ENCODE measurements at places on chromosomes 3 and 15. TPM values are rescaled to one million over a fixed set of nuclear protein-coding genes. Genes with fewer than 3 reads are reported as not detected.
A peak's percentile ranks its signal among the peaks of the same experiment; 100 is the strongest.

DNA sequence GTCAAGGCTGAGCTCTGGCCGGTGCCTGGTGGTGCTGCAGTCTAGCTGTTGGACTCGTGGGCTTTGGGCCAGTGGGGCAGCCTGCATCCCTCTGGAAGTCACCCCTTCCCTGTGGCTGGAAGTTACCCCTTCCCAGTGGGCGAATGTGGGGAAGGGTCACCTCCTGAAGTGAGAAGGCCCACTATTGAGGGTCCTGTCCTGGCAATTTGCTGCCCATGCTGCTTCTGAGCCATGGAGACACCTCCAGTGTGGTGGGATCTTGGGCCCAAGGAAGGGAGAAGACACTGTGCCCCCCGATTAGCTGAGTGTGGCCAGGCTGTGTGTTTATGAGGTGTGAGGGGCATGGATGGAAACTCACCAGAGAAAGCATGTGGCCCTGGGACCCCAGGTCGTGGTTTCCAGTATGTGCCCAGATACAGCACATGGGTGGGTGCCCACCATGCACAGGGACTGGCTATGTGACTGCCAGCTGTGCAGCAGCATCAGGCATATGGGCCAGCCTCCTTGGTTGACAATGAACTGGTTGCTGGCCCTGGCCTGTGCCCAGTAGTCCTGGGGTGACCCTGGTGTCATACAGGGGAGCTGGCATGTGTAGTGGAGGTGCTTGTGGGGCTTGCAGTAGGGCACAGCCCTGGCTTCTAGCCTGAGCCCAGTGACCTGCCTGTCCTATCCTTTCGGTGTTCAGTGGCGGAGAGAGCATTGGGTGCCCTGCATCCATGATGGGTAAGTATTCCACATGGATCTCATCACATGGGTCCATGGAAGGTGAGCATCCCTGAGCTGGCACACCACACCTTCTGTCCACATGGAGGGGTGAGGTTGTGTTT lies 221.2 kb downstream of the SNRPN start:
- no peak for DNase-seq

GRCh38 chr3:31132132-31132769 lies 237.8 kb upstream of the GADL1 start:
- DNase-seq = peak; percentile 63

TF gene
- total RNA-seq = not detected

GRCh38 chr3:25259871-25260270 lies 168.2 kb upstream of the RARB start:
- DNase-seq = no peak

- DNase-seq = no peak
These were observed 44.4 kb downstream of the ST3GAL6 start for GRCh38 chr3:98807561-98807960.

MUC20 gene
- 1.1 TPM for total RNA-seq

DNA sequence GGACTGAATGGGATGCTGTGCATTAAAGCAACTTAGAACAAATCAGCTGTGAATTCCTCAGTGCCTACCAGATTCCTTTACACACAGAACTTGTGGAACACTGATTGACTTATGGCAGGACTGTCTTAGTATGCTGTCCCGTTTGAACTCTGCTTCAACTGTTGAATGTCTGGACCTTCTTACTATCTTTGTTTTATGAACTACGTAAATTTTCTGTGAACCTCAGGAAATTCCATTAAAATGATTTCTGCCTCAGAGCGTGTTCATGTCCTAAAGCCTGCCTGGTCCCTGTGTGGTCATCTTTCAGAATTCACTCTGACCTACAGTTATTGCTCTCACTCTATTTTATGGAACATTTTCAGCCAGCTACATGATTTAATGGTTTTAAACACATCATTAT lies 29.4 kb upstream of the FBN1 start:
- no peak for DNase-seq

DNA sequence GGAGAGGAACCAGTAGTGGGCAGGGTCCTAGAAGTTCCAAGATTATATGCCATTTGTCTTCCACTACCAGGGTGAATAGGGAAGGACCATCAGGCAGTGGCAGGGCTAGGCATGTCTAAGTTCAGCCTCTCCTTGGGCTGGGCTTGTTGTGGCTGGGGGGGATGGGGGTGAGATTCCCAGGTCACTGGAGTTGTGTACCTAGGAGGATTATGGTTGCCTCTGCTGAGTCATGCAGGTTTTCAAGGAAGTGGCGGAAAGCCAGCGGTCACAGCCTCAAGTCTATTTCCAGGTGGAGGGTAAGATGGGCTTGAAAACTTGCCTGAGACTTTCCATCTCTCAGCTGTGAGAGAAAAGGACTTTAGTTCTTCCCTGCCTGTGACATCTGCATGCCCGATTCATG lies 1407.1 kb downstream of the SI start:
- no peak for DNase-seq

CYP8B1 gene
- total RNA-seq = 0.55 TPM

PEX11A gene
- total RNA-seq = 11.6 TPM

GRCh38 chr3:111976254-111976653 lies 2.6 kb upstream of the ABHD10 start:
- no peak for DNase-seq

GRCh38 chr3:142888099-142888480 lies 793 bp downstream of the PCOLCE2 start:
- no peak for DNase-seq

- no peak for DNase-seq
These were observed 91.3 kb downstream of the ARNT2 start for GRCh38 chr15:80495401-80495942.

DNA sequence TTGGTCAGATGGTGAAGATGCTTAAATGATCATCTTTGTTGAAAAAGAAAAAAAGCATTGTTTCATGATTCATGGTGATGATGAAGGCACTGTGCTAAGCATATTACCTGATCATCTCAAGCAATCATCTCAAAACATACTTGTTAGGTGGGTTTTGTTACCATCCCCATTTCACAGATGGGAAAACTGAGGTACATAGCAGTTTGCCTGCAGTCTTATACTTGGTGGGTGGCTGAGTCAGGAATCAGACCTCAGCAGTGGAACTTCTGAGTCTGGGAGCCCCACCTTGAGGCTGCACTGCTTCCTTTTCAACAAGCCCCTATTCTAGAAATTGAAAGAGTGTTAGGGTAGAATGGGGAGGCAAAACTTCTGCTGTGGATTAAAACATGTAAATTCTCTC lies 341.1 kb downstream of the THSD4 start:
- no peak for DNase-seq

- DNase-seq = no peak
These were observed 158.3 kb upstream of the HES1 start for GRCh38 chr3:193977622-193978021.

- no peak for DNase-seq
These were observed 45.3 kb upstream of the INO80 start for GRCh38 chr15:41161336-41161735.

DNA sequence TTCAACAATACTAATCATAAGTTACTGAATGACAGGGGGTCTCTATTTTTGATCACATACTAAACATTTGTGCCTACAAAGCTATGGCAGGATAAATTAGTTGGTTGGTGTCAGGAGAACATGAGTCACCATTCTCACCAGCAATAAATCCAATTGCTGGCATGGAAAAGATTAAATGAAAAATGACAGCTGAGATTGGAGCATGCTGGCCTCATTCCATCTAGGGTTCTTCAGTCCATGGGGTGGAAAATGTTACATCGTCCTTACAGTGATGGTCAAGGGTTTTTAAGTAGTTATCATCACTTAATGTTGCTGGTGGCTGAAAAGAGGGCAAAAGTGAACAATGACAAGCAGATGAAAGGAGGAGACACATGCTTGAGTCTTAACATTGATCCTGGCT lies 180.1 kb upstream of the BCL6 start:
- no peak for DNase-seq

DNA sequence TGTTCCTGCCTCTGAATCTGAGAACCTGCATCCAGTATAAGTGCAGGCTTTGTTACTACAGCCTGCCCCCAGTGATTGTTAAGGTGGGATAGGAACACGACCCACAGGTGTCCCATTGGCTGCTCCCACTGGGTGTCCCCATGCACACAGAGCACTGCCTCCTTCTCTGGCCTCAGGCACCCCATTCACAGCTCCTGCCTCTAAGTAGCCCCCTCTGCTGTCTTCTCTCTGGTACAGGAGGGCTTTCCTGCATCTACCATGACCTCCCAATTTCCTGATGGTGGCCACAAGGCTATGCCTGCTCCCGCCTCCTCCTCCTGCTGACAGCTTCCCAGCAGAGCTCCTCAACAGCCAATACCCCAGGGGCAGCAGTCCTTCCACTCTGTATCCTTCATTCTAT lies 238.6 kb upstream of the TMC3 start:
- DNase-seq = no peak

PARP6 gene
- total RNA-seq = 22.3 TPM

DNA sequence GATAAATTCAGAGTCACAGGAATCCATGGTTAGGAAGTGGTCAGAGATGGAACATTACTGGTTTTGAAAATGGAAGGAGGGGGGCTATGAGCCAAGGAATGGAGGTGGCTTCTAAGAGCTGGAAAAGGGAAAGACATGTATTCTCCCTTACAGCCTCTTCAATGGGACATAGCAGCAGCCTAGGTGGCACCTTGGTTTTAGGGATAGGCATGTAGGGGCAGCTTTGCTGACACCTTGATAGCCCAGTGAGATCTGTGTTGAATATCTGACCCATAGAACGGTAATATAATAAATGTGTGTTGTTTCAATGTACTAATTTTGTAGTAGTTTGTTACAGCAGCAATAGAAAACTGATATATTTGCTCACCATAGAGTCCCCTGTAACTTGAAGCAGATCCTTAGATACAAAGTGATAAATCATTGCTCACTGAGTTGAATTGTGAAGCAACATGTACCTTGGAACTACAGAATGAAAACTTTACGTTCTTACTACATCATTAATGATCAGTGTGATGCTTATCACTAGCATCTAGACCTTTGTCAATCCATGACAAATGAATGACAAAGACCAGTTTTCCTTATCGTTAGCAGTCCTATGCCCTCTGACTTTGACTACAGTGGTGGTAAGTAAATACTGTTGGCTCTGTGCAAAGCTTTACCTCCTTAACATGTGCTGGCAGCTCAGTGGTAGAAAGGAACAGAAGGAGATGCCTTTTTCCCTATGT lies 53.8 kb downstream of the TMEM45A start:
- no peak for DNase-seq

KCNMB3 gene
- total RNA-seq = 2.1 TPM

GRCh38 chr3:163730684-163731083 lies 1347.6 kb downstream of the SI start:
- DNase-seq = no peak

- DNase-seq = no peak
These were observed 172.3 kb upstream of the PRICKLE2 start for GRCh38 chr3:64397573-64397972.

GRCh38 chr3:68103811-68104210 lies 449.4 kb upstream of the SUCLG2 start:
- DNase-seq = peak; percentile 49

- DNase-seq = no peak
These were observed 12.4 kb downstream of the NDUFB4 start for GRCh38 chr3:120608506-120608905.

DNA sequence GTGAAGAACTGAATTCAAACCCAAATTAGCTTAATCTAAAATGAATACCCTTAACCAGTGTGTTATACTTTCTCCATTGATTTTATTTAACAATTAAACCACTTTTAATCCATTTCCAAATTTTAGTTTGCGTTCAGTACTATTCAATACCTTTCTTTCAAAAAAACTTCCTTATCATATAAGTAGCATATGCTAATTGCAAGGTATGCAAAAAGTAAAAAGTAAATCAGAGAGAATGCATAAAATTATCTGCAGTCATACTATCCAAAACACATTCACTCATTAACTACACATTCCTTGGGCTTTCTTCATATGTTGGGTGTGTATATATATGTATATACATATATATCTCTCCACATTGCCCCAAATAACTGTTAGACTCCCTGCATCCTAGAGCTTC lies 208.8 kb downstream of the CADM2 start:
- no peak for DNase-seq

REC114 gene
- not detected for total RNA-seq

DNA sequence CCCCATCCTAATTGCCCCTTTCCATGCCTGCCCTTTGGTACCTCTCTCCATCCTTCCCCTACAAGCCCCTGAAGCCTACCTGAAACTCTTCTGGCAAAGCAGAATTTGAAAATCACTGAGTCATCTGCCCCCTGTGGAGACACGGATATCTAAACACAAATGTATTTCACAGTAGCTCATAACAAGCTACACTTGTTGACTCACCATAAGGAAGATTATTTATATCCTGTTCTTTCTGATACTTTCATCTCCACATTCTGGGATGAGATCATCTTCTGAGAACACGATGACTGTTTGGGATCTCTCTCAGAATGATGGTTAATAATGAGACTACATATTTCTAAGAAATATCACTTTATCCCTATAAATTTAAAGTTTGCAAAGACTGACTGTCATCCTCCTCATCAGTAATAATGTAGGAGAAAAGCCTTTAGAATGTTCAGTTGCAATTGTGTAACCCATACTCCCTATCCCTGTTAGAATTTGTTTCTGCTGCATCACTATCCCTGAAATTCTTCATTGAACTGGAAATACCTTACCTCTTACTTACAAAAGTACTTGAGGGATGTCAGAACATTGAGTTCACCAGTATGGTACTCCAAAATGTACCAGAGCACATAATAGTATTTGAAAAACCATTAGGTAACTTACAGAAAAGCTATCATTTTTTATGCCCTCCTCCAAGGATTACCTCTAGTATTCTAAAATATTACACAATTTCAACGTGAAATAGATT lies 116.1 kb upstream of the IL12A start:
- peak; percentile 80 for DNase-seq

DNA sequence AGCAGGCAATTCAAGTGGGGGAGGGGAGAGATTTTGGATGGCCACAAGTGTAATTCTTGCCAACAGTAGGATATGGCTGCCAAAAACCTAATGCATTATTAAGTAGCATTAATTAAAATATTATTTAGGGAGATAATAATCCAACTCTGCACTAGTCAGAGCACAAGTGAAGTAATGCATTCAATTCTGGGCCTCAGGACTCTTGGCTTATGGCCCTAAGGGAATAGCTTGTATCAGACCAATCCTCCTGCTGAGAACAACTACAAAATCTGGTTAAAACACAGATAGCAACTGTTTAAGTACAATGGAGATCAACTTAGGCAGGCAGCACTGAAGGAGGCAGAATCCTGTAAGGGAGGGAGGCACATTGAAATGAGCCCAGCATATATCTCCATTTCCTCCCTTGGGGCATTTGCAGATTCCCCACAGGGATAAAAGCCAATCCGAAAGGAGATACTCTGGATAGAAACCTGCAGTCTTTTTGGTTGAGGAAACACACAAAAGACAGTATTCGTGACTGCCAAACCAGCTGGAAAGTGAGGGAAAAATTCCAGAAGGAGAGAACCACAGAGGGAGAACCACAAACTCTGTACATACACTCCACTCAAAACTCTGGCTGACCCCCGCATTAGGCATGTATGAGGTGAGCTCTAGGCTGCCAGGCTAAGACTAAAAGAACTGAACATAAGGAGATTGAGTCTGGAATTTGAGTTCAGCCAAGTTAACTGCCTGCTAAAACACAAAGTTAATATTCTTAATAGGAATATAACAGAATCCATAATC lies 57.4 kb downstream of the ETFA start:
- no peak for DNase-seq

CYP1A1 gene
- total RNA-seq = not detected

GRCh38 chr15:61226361-61227256 lies 2.5 kb downstream of the RORA start:
- no peak for DNase-seq

Data from renal cortical epithelial cell (primary cell).